Activated B cell treated with CpG ODN at 0.5 μM for 24 hours (primary cell): ENCODE measurements at places on chromosomes 7 and 10. TPM values are rescaled to one million over a fixed set of nuclear protein-coding genes. Genes with fewer than 3 reads are reported as not detected.

The FOXI2 gene
- total RNA-seq, result not detected in 2 replicates

The PLCE1 gene
- total RNA-seq, result not detected in 2 replicates

The LLCFC1 gene
- total RNA-seq, result not detected in 2 replicates

The SPAM1 gene
- not detected in 2 replicates for total RNA-seq

The MYH16 gene
- total RNA-seq, result not detected in 2 replicates

The STEAP1 gene
- 0.80 and 0.86 TPM in 2 replicates for total RNA-seq

GRCh38 chr10:73406846-73407245, 7.0 kb downstream of the ANXA7 start:
- no peak for DNase-seq

GRCh38 chr7:128456255-128456725, 612 bp downstream of the HILPDA start:
- no peak for DNase-seq

DNA sequence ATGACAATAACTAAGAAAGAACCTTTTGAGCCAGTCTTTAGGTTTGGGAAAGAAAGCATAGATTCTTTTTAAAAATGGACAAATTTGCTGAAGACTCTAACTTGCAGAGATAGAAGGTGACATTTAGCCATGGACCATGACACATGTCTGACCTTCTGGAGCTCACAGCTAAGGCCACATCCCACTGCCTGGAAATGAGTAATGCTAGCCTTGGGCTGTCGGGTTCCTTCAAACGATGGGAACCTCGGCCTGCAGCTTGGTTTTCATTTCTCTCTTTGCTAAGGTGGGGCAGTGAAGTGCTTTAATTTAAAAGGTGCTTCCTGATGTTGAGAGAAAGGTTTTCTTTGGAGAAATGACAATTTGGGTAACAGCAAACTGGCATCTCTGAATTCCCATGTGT, 223.2 kb downstream of the FANK1 start:
- DNase-seq, result no peak

- peak; percentile 42 for DNase-seq
Observed at GRCh38 chr10:44878706-44879530, 32.2 kb upstream of the TMEM72 start.

GRCh38 chr7:131196803-131197202, 130.9 kb upstream of the MKLN1 start:
- DNase-seq, result no peak

DNA sequence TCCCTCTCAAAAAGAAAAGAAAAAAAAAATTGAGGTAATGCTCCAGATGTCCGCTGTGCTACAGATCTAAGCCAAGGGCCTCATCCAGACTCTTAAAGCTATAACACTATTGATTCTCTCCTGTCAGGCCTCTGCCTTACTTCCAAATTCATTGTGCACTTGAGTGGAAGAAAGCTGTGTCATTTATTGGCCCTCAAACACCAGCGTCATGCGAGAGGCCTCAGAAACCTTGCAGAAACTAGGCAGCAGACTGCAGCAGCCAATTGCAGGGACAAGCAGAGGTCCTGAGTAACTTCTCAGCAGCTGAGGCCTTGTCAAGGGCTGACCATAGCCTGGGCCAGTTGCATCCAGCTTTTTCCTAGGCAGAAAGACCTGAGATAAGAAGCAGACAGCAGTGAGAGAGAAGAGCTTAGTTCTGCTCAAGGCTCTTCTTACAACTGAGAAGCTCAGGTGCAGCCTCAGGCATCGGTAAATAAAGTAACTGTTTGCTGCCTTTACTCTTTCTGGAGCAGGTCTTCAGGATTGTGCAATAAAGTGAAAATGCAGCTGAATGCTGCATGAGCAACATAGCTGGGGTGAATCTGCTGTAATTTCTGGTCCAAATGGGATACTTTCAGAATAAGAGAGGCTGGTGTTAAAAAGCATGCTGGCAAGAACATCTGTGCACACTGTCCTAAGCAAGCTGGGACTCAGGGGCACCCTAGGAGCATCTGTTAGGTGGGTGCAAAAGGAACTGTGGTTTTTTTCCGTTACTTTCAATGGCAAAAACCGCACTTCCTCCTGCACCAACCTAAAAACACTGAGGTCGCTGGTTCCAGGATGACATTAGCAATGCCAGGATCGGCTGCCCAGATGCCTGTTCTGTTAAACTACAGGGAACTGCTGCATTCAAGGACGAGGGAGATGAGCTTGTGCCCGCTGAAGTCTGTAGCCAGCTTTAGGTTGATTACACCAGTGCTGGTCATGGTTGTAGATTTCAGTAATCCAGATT, 181.8 kb upstream of the PFKP start:
- DNase-seq, result no peak

- DNase-seq, result no peak
Observed at GRCh38 chr10:69846293-69846921, 44.7 kb downstream of the COL13A1 start.

DNA sequence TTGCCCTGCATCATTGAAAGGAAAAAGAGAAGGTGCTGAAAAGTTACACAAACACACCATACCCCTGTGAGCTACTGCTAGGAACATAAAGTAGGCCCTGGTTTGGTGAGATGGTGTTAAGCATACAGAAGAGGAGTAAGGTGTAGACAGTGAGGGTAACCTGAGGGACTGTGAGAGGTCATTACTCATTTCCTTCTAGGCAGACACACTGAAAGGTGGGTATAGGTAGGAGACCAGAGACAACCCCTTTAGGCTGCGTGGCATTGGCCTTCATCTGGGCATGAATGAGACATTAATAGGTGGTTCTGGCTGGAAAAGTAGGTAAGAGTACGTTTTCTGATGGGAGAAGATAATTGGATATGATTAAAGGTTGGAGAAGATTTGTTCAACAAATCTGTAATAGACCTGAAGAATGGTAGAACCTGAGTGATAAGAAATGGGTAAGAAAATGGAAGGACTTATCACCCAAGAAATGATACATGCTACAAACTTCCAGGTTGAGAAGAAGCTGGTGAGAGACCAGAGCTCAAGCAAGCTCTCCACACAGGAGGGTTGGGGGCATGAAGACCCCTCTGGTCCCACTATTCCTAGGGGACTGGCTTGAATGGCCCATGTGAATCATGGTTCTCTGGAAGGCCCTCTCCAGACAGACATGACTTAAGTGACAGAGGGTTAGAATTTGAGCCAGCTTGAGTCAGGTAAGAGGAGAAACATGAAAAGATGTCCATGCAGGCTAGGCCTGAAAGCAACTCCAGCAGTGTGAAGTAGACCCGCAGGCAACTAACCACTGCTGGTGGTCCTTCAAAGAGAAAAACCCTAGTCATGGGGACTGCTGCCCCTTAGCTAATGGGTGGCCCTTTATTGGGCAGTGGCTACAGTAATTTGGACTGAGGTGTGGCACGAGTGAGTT, 3.8 kb downstream of the COMTD1 start:
- no peak for DNase-seq

- DNase-seq, result no peak
Observed at GRCh38 chr7:121195010-121195409, 133.8 kb upstream of the WNT16 start.

DNA sequence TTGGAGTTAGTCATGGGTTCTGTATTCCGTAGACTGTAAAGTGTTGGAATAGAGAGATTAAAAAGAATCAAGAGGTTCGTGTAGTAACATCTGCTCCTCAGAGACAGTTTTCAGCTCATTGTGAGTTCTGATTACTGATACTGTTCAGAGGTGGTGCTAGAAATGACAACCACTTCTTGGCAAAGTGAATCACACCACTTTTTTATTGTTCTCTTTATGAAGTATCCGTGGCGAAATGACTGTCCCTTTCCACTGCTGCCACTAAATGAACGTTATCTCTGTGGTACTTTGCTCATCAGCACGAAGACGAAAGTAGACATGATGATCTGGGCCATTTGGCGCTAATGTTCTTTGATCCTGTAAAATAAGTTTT, 860 bp downstream of the RPP30 start:
- no peak for DNase-seq

GRCh38 chr10:103470761-103471653, 8.0 kb downstream of the CALHM3 start:
- peak; percentile 70 for DNase-seq

DNA sequence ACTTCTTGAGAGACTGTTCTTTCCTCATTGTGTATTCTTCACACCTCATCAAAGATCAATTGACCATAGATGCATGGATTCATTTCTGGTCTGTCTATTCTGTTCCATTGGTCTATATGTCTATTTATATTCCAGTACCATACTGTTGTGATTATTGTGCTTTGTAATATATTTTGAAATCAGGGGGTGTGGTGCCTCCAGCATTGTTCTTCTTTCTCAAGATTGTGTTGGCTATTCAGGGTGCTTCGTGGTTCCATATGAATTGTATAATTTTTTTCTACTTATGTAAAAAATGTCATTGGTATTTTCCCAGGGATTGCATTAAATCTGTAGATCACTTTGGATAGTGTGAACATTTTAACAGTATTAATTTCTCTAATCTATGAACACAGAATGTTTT, 106.5 kb downstream of the EPC1 start:
- no peak for DNase-seq

GRCh38 chr10:59320355-59320754, 42.0 kb downstream of the FAM13C start:
- no peak for DNase-seq
